ENCODE measurements at places on chromosomes 13 and 19. TPM values are rescaled to one million over a fixed set of nuclear protein-coding genes. Genes with fewer than 3 reads are reported as not detected.
A peak's percentile ranks its signal among the peaks of the same experiment; 100 is the strongest.

Gene OR10H1
- total RNA-seq: not detected

DNA sequence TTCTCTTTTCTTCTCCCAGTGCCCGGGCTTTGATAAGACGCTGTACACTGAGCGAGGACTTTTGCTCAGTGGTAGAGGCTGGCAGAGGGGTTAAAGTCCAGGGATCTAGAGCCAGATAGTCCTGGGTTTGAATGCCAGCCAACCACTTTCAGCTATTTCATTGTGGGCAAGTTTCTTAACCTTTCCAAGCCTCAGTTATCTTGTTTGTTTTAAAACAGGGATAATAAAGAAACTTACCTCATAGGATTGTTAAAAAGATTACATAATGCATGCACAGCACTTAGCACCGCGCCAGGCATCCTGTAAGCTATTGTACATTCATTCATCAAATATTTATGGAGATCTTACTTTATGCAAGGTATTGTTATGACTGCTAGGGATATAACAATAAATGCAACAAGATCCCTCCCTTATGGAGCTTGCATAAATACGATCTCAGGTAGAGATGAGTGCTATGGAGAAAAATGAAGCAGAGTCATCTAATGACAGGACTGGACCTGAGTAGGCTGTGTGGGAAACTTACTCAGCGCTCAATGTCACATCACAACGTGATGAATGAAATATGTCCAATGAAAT lies 70.8 kb downstream of the LNX2 start:
- H3K27ac ChIP-seq: no peak overlapping the region
- no peak for DNase-seq
- peaks cover 3% of the 10 kb centered on the region for H3K4me1 ChIP-seq
- H3K4me3 ChIP-seq: no peak overlapping the region

DNA sequence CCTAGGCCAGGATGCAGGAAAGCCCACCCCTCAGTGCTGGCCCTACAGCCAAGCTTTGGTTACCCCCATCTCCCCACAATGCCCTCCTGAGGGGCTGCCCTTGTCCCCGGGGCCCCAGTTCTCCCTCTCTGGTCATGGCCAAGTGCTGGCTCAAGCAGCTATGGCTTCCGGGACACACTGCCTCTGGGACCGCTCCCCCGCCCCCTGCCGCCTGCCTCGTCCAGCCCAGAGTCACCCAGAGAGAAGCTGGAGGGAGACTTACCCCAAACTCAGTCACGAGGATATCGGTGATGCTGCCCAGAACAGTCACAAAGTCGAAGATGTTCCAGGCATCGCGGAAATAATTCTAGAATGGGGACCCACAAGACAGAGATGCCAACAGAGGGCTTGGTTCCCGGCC lies 94.7 kb downstream of the IER2 start:
- peaks cover 6% of the 10 kb centered on the region for H3K4me1 ChIP-seq
- no peak overlapping the region for H3K27ac ChIP-seq
- peaks cover 5% of the 10 kb centered on the region for H3K27me3 ChIP-seq
- H3K36me3 ChIP-seq: no peaks in the 10 kb centered on the region
- H3K4me3 ChIP-seq: no peak overlapping the region

- peak; percentile 6 for DNase-seq
- H3K27me3 ChIP-seq: peaks cover 2% of the 10 kb centered on the region
- peaks cover 27% of the 10 kb centered on the region for H3K36me3 ChIP-seq
- H3K27ac ChIP-seq: no peak overlapping the region
- H3K4me3 ChIP-seq: peak overlapping the region; percentile 98
These were observed 661 bp downstream of the FREM2 start for GRCh38 chr13:38687246-38688229.

- H3K4me3 ChIP-seq: no peak overlapping the region
- no peak overlapping the region for H3K27ac ChIP-seq
- no peaks in the 10 kb centered on the region for H3K36me3 ChIP-seq
- no peak for DNase-seq
- peaks cover 36% of the 10 kb centered on the region for H3K27me3 ChIP-seq
These were observed 6.5 kb downstream of the CEBPA start for GRCh38 chr19:33295621-33296487.

DNA sequence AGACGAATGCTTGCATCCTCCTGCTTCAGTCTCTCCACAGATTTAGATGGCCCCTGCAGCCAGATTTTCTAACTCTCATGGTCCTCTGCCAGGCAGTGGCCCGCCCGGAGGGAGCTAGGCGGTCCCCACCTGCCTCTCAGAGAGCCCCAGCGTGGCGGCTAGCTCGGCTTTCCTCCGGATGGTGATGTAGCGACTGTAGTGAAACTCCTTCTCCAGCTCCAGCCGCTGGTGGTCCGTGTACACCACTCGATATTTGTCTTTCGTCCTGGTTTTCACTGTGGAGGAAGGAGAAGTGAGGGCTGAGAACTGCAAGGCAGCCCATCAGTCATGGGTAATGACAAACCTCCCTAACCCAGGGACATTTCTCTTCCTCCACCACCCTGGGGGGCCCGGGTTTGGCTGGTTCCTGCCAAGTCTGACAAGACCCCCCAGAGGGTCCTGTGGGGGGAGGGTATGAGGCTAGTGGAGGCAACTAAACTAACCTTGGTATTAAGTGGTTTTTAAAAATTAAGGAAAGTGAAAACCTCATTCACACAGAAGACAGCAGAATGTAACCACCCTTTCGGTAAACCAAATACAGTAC lies 4.3 kb downstream of the CDX2 start:
- no peak overlapping the region for H3K27ac ChIP-seq
- peaks cover 99% of the 10 kb centered on the region for H3K27me3 ChIP-seq
- no peak overlapping the region for H3K4me3 ChIP-seq
- no peaks in the 10 kb centered on the region for H3K36me3 ChIP-seq
- DNase-seq: no peak
- peaks cover 30% of the 10 kb centered on the region for H3K4me1 ChIP-seq

DNA sequence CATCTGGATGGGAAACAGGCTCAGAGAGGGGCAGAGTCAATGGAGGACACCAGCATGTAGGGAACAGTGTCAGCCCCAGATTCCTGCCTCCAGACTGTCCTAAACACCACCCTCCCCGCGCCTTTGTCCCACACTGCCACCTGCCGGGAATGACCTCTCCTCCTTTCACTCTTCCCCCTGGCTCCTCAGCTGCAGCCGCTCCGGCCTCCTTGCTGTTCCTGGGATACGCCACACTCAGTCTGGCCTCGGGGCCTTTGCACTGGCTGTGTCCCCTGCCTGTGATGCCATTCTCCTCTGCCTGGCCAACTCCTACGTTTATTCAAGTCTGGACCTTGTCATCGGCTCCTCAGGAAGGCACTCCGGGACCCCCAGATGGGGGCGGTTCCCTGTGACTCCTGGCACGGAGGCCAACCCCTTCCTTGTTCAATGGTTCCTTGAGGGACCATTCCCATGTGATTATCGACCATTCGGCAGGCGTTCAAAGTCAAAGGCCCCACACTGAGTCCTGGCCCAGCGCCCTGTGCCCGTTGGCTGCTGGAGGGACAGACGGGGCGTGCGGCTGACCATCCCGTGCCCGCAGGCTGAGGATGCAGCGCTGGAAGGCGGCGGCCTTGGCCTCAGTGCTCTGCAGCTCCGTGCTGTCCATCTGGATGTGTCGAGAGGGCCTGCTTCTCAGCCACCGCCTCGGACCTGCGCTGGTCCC lies 15.8 kb downstream of the FUT6 start:
- peaks cover 13% of the 10 kb centered on the region for H3K4me1 ChIP-seq
- no peak overlapping the region for H3K4me3 ChIP-seq
- H3K27ac ChIP-seq: no peak overlapping the region
- H3K36me3 ChIP-seq: no peaks in the 10 kb centered on the region

GRCh38 chr13:111259058-111259457 lies 61.4 kb upstream of the TEX29 start:
- no peak for DNase-seq
- no peak overlapping the region for H3K27ac ChIP-seq
- peaks cover 46% of the 10 kb centered on the region for H3K36me3 ChIP-seq
- no peaks in the 10 kb centered on the region for H3K4me1 ChIP-seq
- H3K27me3 ChIP-seq: no peaks in the 10 kb centered on the region

- DNase-seq: no peak
- peak overlapping the region; percentile 81 for H3K27ac ChIP-seq
- peaks cover 4% of the 10 kb centered on the region for H3K36me3 ChIP-seq
- H3K27me3 ChIP-seq: peaks cover 10% of the 10 kb centered on the region
These were observed 45.8 kb downstream of the TGDS start for GRCh38 chr13:94550062-94550738.

Gene KLK3
- total RNA-seq: not detected

GRCh38 chr13:110155072-110155471 lies 151.9 kb downstream of the COL4A1 start:
- no peak for DNase-seq
- H3K27ac ChIP-seq: no peak overlapping the region
- H3K27me3 ChIP-seq: no peaks in the 10 kb centered on the region
- no peak overlapping the region for H3K4me3 ChIP-seq
- peaks cover 18% of the 10 kb centered on the region for H3K36me3 ChIP-seq
- H3K4me1 ChIP-seq: no peaks in the 10 kb centered on the region

DNA sequence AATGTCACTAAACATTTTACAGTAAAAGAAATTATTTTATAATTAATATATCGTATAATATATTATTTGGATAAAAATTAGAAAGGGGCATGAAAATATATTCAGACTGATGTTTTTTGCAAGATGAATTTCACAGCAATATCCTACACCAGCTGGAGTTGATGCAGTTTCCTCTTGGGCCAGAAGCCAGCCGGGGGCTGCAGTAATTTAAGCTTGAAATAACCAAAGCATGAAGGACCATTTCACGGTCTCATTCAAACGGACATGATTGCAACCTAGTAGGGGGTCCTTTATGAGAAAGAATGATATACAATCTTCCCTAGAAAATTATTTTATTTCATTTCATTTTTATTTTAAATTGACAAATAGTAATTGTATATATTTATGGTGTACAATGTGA lies 797.2 kb upstream of the PCDH9 start:
- peaks cover 3% of the 10 kb centered on the region for H3K36me3 ChIP-seq
- no peaks in the 10 kb centered on the region for H3K27me3 ChIP-seq
- H3K4me3 ChIP-seq: no peak overlapping the region

DNA sequence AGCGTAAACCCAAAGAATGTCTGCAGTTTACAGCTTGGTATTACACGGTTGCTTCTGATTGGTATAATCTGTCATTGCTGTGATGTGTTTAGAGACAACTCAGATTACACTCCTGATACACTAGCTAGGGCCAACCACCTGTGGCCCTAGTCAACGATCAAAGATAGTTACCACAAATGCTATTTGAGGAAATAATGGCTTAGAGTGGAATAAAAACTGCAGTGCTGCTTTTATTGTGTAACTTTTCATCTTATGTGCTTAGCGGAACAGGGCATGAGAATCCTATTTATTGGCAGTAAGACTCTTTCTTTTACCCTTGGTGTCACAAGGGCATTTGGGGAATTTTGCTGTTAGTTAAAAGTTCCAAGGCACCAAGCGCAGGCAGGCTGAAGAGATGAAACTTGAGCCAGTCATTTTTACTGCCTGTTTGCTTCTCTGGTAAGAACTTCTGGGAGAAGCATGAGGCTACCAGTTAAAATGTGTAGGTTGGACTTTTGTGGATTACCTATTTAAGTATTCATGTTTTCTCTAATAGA lies 363.3 kb downstream of the KCNRG start:
- peaks cover 17% of the 10 kb centered on the region for H3K4me1 ChIP-seq
- H3K27ac ChIP-seq: no peak overlapping the region
- no peak for DNase-seq
- H3K27me3 ChIP-seq: no peaks in the 10 kb centered on the region
- no peak overlapping the region for H3K4me3 ChIP-seq

DNA sequence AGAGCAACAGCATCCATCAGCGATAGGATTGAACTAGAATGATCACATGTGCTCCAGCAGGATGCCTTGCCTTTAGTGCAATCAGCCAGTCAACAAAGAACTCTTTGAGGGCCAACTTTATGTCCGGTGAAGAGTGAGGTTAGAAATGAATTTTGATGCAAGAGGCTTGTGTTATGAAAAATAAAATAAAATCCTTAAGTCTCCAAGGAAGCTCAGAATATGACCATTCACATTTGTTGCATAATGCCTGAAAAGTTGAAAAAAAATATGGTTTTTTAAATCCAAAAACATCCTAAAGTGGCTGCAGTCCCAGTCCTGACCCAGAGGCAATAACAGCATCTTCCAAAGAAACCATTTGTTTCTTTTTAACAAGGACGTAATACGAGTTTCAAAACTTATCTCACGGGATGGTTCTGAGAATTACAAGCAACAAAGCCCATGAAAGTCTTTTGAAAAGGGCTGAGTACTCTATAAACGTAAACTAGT lies 61.3 kb downstream of the DCLK1 start:
- no peaks in the 10 kb centered on the region for H3K27me3 ChIP-seq
- H3K4me1 ChIP-seq: peaks cover 11% of the 10 kb centered on the region
- no peak overlapping the region for H3K4me3 ChIP-seq
- DNase-seq: no peak

DNA sequence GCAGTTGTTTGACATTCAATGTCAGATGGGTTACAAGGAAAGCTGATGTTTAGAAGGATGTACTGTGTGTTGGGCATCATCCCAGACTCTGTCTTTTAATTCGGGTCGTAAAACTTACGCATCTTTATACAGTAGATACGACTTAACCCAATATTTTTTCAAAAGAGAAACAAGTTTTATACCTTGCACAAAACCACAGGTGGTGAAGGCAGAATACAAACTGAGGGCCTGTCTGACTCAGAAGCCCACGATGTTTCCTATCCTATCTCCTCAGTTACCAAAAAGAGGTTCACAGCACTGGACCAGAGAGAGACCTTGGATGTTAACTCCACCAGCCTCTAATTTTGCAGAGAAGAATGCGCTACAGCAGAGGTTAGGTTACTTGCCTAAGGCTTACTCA lies 477.0 kb downstream of the FOXO1 start:
- no peak for DNase-seq
- H3K36me3 ChIP-seq: no peaks in the 10 kb centered on the region
- H3K27me3 ChIP-seq: peaks cover 11% of the 10 kb centered on the region
- H3K4me3 ChIP-seq: peak overlapping the region; percentile 52
- peak overlapping the region; percentile 98 for H3K27ac ChIP-seq

DNA sequence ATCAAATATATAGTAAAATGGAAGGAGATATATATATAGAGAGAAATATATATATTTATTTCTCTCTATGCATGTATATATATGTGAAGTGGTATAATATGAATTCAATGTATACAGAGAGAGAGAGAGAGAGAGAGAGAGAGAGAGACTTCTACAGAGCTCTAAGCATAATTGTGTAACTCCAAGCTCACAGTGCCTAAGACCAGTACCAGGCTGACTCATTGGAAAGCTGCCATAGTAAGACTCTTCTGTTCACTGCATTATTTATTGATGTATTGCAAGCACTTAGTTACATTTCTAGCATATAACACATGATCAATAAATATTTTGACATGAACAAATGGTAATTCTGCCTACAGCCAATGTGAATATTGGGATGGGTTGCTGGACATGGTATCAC lies 1734.7 kb downstream of the SLITRK1 start:
- DNase-seq: no peak
- H3K27ac ChIP-seq: no peak overlapping the region
- H3K36me3 ChIP-seq: no peaks in the 10 kb centered on the region
- H3K4me3 ChIP-seq: no peak overlapping the region
- no peaks in the 10 kb centered on the region for H3K27me3 ChIP-seq
- H3K4me1 ChIP-seq: no peaks in the 10 kb centered on the region

Gene ZNF581
- total RNA-seq: 41.9 TPM
